Foreskin keratinocyte (primary cell): ENCODE measurements at places on chromosomes 13 and 19. TPM values are rescaled to one million over a fixed set of nuclear protein-coding genes. Genes with fewer than 3 reads are reported as not detected.
A peak's percentile ranks its signal among the peaks of the same experiment; 100 is the strongest.

SLC25A41 gene
- 0.14 and 0.20 TPM in 2 replicates for total RNA-seq

CLEC4G gene
- not detected in 2 replicates for total RNA-seq

OR7A5 gene
- total RNA-seq, result not detected in 2 replicates

CD209 gene
- total RNA-seq, result not detected in 2 replicates

OR7D4 gene
- not detected in 2 replicates for total RNA-seq

GRCh38 chr13:37144661-37145060, 39.2 kb upstream of the CSNK1A1L start:
- DNase-seq, result no peak

- DNase-seq, result no peak
Observed at GRCh38 chr13:32173881-32174280, 141.3 kb downstream of the ZAR1L start.

DNA sequence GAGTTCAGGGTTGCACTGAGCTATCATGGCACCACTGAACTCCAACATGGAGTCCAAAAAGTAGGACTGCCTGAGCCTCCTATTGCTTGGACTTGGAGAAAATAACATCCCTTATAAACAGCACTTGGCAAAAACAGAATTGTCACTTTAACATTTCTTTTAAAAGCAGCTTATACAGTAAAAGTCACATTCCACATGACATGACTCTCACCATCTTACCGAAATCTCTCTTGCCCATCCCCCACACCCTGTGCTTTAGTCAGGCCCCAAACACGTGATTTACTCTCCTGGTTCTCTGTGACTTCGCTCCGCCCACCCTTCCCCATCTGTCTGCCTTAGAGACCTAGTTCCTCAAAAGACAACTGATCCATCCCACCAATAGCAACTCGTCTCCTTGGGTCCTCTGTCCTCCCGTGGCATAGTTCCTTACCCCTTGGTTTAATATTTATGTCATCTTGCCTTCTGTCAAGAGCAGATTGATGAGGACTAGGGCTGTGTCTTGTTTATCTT, 4.6 kb downstream of the SAFB start:
- DNase-seq, result no peak

DNA sequence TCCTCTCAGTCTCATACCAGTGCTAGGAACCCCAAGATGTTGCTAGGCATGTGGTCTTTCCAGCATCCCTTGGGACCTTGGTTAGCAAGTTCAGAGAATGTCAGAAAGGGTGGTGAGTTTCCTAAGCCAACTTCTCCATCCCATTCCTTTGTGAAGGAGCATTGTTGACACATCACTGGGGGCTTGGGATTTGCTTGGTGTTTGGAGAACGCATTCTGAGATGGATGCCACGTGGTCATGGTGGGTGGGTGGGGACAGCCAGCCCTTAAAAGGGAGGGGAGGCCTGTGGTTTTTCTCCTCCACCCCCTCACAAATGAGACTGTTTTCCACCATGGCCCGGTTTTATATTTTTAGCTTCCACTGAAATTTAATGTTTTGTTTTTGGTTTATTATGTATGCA, 83.3 kb upstream of the ZNF536 start:
- no peak for DNase-seq

DNA sequence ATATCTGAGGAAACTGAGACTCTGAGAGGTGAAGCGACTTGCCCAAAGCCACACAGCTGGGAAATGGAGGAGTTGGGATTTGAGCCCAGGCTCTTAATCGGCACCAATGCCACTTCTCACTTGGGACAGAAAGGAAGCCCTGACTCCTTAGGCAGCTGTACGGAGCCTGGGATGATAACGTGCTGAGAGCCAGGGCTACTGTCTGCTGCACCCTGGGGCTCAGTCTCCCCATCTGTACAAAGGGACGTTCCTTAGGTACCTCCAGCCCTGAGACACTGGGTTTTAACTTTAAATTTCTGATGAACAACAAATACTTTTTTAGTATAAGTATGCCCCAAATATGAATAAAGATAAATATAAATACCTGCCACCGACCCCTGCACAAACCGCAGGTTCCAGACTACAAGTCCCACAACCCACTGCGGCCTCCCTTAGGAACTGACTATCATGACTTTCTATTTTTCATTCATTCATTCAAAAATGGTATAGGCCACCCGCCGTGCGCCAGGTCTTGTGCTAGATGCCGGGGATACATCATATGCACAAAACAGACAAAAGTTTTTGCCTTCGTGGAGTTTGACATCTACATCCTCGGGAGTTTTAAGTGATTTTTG, 776 bp upstream of the NCLN start:
- no peak for DNase-seq

DNA sequence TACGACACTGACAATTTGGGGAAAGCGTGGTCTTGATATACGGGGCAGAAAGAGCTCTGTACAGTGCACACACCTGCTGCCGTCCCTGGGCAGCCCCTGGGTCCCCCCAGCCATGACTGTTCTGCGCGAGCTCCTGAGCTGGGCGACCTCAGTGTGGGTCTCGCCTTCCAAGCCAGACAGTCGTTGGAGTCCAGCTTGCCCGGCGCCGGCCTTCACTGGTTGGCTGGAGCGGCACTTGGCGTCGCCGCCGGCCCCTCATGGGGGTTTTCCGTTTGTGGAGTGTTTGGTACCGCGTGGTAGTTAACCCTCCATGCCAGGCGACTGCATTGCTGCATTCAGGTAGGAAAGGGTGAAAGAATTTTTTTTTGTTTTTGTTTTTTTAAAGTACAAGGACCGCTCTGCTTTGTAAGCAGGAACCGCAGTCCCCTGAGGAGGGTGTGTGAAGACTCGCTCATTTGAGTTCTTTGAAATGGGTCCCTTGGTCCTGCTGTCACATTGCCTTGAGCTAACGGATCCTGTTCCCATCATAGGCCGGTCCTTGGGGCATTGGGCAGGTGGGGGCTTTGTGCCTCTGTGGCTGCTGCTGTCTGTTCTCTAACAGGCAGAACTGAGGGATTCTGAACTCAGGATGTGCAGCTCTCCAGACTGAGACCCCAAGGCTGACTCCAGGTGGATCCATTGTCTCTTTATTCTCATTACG, 10.8 kb upstream of the RPS15 start:
- no peak for DNase-seq

DNA sequence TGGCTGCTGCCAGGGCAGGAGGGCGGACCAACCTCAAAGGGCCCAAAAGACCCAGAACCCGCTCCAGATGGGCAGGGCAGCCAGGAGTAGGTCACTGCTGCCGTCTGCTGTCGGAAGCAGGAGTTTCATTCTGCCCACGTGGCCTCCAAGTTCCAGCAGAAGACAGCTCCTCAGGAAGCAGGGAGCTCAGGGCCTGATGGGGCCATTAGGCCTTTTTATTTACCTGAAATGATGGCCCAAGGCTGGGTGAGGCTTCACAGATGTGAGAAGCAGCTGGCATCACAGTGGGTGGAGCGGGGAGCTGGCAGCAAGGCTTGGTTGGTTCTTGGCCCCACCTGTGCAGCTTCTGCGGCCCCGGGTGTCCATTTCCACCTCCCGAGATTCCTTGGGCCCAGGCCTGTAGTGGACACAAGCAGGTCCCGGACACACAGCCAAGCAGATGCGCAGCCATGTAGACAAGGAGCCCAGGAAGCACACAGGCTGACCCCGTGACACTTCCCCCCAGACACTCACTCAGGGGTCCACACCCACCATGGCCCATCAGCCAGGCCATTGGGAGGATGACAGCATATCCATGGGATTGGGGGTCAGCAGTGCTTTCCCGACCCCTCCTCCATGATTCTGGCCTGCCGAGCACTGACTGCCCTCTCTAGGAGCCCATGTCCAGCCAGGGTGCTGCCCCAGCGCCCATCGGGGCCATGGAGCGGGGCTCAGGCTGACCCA, 26.4 kb downstream of the C13orf46 start:
- DNase-seq, result peak; percentile 42

DNA sequence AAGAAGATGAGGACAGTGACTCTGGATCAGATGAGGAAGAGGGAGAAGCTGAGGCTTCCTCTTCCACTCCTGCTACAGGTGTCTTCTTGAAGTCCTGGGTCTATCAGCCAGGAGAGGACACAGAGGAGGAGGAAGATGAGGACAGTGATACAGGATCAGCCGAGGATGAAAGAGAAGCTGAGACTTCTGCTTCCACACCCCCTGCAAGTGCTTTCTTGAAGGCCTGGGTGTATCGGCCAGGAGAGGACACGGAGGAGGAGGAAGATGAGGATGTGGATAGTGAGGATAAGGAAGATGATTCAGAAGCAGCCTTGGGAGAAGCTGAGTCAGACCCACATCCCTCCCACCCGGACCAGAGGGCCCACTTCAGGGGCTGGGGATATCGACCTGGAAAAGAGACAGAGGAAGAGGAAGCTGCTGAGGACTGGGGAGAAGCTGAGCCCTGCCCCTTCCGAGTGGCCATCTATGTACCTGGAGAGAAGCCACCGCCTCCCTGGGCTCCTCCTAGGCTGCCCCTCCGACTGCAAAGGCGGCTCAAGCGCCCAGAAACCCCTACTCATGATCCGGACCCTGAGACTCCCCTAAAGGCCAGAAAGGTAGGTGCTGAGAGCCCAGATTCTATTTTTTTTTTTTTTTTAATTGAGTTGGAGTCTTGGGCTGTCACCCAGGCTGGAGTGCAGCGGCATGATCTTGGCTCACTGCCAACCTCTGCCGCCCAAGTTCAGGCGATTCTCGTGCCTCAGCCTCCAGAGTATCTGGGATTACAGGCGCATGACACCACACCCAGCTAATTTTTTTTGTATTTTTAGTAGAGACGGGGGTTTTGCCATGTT, 2.3 kb downstream of the PPP1R15A start:
- DNase-seq, result peak; percentile 72
